ENCODE measurements at places on chromosomes 12 and 14. TPM values are rescaled to one million over a fixed set of nuclear protein-coding genes. Genes with fewer than 3 reads are reported as not detected.

DNA sequence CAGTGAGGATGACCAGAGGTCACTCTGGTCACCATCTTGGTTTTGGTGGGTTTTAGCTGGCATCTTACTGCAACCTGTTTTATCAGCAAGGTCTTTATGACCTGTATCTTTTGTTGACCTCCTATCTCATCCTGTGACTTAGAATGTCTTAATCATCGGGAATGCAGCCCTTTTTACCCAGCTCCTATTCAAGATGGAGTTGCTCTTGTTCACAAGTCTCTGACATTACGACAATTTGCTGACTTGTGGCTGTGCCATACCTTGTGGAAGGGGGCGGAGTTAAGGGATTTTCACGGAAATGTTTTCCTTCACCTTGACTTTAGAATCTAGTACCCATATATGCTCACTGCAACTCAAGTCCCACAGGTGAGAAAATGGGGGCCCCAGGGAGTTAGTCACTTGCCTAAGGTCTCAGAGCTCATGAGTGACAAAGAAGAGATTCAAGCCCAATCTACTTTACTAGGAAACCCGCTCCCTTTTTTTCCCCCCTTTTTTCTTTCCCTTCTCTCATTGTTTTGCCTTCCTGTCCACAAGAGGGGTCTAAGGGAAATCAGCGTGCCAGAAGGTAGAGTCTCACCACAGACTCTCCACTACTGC, 2.7 kb upstream of the MAP1LC3B2 start:
- H3K27ac ChIP-seq: no peak overlapping the region
- no peaks in the 10 kb centered on the region for H3K36me3 ChIP-seq
- DNase-seq: no peak
- H3K4me3 ChIP-seq: no peak overlapping the region
- no peaks in the 10 kb centered on the region for H3K27me3 ChIP-seq

TAS2R13 gene
- 1.4 TPM for total RNA-seq

DNA sequence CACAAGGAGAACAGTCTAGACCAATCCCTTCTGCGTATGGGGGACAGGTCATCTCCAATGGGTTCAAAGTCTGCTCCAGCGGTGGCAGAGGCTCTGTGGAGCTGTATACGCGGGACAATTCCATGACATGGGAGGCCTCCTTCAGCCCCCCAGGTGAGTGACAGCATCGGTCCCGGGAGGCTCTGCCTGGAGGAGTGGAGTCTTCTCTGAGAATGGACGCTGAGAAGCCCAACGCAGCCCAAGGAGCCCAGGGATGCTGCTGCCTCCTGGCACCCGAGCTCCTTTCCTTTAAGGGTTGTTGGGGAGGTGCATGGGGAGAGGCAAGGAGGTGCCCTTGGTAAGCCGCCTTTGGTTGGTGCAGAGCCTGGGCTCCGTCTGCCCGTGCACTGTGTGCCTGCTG, 28.2 kb downstream of the ADGRD1 start:
- DNase-seq: no peak
- no peaks in the 10 kb centered on the region for H3K4me1 ChIP-seq
- no peaks in the 10 kb centered on the region for H3K27me3 ChIP-seq

MDGA2 gene
- 2.1 TPM for total RNA-seq

DNA sequence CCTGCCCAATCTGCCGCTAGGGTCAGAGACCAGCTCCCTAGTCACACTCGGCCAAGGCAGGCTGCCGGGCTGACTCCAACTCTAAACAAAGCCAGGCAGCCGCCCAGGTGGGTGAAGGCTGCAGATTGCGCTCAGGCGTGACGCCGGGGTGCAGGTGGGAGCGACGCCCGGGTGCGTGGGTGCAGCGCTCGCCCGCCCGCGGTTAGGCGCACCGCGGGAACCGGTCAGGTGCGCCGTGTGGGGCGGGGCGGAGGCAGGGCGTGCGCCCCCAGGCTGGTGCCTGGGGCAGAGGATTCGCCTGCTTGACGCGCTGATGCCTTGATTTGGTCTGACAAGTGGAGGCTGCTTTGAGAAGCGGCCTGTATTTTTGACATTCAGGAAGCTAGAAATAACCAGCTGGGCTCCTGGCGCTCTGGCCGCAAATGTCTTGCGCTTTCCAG, 126.7 kb upstream of the HIF1A start:
- no peak for DNase-seq
- H3K36me3 ChIP-seq: no peaks in the 10 kb centered on the region
- H3K27ac ChIP-seq: peak overlapping the region; percentile 74

DNA sequence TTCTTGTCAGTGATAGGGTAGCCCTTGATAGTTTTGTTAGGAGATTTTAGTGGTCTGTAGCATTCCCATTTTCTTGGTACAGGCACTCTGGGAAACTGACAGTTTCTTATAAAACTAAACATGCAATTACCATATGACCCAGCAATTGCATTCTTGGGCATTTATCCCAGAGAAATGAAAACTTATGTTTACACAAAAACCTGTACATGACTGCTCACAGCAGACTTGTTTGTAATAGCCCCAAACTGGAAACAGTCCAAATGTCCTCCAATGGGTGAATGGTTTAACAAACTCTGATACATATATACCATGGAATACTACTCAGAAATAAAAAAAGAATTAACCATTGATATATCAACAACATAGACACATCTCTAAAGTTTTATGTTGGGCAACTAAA, 75.5 kb downstream of the BORCS5 start:
- H3K36me3 ChIP-seq: no peaks in the 10 kb centered on the region
- peaks cover 3% of the 10 kb centered on the region for H3K4me1 ChIP-seq
- peak overlapping the region; percentile 55 for H3K27ac ChIP-seq
- H3K4me3 ChIP-seq: no peak overlapping the region

DNA sequence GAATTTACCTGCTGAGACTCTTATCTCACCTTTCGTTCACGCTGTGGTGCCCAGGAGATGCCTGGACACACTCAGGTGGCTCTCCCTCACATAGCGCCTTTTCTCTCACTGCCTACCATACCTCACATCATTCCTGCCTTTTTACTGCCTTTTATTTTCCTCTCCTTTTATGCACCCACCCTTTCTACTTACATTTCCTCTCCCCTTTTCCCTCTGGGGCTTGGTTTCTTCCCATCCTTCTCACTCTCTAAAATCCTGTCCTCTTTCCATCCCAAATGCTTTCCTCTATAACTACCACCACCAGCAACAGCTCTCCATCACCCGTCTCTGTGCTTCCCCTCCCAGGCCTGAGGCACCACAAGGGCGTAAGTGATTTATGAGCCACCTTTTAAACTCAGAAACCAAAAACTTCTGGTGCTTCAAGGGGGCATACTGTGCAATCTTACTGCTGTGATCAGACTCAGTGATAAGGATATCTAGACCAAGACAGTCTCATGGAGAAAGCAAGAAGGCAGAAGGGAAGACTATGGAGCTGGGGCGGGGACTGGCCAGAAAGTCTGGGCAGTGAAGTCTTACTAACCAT, 32.7 kb upstream of the SMUG1 start:
- peaks cover 5% of the 10 kb centered on the region for H3K4me1 ChIP-seq
- H3K36me3 ChIP-seq: no peaks in the 10 kb centered on the region
- no peak overlapping the region for H3K4me3 ChIP-seq
- H3K27me3 ChIP-seq: no peaks in the 10 kb centered on the region
- no peak for DNase-seq

DNA sequence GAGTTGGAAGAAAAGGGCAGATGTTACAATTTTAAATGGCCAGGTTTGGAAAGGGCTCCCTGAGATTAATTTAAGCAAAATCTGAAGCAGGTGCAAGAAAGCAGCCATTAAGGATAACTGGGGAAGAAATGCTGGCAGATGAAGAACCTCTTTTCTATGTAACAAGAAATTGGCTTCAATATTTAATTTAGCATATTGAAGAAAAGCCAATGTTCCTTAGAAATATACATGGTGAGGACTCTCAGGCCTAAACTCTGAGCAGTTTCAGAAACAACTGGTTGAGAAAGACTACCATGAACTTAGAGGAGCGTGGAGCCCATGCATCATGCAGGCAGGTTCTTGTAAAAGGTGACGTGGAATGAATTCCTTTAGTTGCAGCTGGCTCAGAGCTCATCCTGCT, 152.8 kb downstream of the LRIG3 start:
- H3K27me3 ChIP-seq: no peaks in the 10 kb centered on the region
- no peak for DNase-seq
- H3K27ac ChIP-seq: no peak overlapping the region

DNA sequence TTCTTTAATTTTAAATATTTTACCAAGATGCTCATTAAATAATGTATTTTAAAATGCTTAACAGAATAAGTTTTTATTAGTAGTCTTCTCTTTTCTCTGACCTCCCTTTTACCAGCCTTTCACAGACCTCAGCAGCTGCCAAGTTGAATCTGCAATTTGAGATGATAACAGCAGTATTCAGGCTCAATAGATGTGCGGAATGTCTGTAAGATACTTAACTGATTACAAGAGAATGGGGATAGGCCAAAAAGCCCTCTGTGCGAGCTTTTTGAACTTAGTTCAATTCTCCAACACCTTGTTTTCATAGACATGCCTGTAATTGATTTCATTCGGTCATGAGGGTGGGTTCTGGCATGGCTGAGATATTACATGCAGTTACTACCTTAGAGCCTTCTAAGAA, 277.2 kb downstream of the TMTC2 start:
- DNase-seq: no peak
- H3K36me3 ChIP-seq: no peaks in the 10 kb centered on the region
- H3K27ac ChIP-seq: no peak overlapping the region
- H3K27me3 ChIP-seq: no peaks in the 10 kb centered on the region
- no peak overlapping the region for H3K4me3 ChIP-seq

GRCh38 chr12:51923506-51924365, 16.4 kb downstream of the ACVRL1 start:
- no peaks in the 10 kb centered on the region for H3K27me3 ChIP-seq
- H3K4me1 ChIP-seq: no peaks in the 10 kb centered on the region
- no peak overlapping the region for H3K27ac ChIP-seq
- DNase-seq: no peak

- H3K4me1 ChIP-seq: no peaks in the 10 kb centered on the region
- DNase-seq: no peak
- no peak overlapping the region for H3K4me3 ChIP-seq
- no peaks in the 10 kb centered on the region for H3K36me3 ChIP-seq
- H3K27me3 ChIP-seq: no peaks in the 10 kb centered on the region
Observed at GRCh38 chr14:21317398-21317797, 37.5 kb downstream of the RPGRIP1 start.

CEP83 gene
- 26.5 TPM for total RNA-seq

ATG101 gene
- total RNA-seq: 64.1 TPM

B4GALNT3 gene
- 16.3 TPM for total RNA-seq

GRCh38 chr14:57246933-57247657, 21.6 kb downstream of the EXOC5 start:
- H3K4me1 ChIP-seq: no peaks in the 10 kb centered on the region
- no peaks in the 10 kb centered on the region for H3K36me3 ChIP-seq
- H3K4me3 ChIP-seq: no peak overlapping the region
- no peak overlapping the region for H3K27ac ChIP-seq
- no peaks in the 10 kb centered on the region for H3K27me3 ChIP-seq

HOXC10 gene
- 0.51 TPM for total RNA-seq

DNA sequence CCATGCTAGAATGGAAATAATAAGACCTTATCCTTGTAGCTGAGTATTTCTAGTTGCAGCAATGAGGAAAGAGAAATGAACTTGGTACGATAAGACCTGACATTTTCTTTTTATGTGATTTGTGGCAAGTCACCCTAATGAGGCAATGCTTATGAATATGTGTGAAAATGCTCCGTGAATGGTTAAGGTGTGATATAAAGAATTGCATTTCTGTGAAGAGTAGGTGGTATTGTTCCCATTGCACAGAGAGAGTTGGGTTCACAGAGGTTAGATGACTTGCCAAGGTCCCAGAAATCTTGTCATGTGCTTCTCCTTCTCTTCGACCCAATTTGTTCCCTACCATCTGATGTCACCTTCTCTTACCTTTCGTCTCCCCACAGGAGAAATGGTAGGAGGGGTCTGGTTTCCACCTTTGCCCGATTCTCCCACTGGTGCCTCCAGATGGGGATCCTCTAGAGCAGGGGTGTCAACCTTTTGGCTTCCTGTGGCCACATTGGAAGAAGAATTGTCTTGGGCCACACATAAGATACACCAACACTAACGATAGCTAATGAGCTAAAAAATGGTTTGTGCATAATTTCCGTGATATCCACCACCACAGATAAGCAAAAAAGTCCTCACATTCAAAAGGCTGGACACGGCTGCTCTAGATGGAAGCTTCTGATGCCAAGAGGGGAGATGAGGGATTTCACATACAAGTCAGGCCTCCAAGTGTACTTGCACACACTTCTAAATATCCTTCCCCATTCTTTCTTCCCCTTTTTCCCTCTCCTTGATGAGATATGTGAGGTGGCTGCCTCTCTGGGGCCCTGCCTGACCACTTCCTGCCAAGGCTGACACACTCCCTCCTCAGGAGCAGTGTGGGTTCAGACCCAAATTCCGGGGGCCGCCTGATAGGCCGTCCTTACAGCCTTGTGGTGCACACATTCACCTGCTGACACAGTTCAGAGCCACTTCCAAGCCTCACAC, 96.1 kb downstream of the PLXNC1 start:
- no peak overlapping the region for H3K4me3 ChIP-seq
- no peaks in the 10 kb centered on the region for H3K4me1 ChIP-seq
- DNase-seq: no peak
- H3K27ac ChIP-seq: no peak overlapping the region
- no peaks in the 10 kb centered on the region for H3K36me3 ChIP-seq

TAS2R31 gene
- total RNA-seq: 0.59 TPM

DNA sequence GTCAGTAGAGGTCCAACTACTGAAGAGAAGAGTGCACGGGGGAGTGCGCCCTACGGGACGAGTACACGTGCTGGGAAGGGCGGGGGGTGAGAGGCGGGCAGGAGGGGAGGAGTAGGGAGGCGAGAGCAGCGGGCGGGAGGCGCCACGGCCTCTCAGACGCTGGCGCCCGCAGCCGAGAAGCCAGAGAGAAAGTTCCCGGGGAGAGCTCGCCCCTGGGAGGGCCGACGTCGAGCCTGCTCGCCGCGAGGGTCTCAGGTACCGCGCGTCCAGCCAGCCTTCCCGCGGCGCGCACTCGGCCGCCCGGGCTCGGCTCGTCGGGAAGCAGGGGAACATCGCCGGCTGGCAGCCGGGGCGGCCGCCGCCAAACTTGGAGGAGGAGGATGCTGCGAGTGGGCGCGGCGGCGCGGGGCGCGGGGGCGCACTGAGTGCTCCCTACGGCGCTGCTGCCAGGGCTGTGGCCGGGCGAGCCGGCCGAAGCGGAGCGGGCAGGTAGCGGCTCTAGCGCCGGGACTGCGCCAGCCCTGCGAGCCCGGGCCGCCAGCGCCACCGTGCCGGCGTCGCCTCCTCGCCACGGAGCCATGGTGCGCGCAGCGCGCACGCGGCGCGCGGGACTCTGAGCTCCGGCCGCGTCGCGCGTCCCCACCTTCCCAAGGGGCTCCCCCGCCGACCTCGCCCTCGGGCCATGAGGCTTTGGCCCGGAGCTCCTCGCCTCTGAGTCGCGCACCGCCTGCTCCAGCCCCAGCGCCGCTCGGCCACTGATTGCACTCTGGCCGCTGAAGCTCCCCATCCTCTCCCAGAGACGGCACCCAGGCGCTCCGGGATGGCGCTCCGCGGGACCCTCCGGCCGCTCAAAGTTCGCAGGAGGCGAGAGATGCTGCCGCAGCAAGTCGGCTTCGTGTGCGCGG, at the start of gene SLC24A4:
SLC24A4 (plus strand) TSS at position 155 of the 905 bp plus-strand sequence; CDS start at position 821, 666 bp downstream.
- H3K27me3 ChIP-seq: peaks cover 9% of the 10 kb centered on the region
- no peak within 1 kb of the TSS for H3K27ac ChIP-seq
- H3K4me3 ChIP-seq: peak within 1 kb of the TSS; percentile 31
- DNase-seq: no peak
- no peaks in the 10 kb centered on the region for H3K4me1 ChIP-seq

Measured in prostate gland (tissue), 2 donors.